ENCODE measurements at places on chromosomes 13 and 19.

GRCh38 chr19:15037586-15037985 is 11.7 kb upstream of the CASP14 start:
- no peak for DNase-seq

GRCh38 chr13:20411638-20412342 is 113.9 kb downstream of the CRYL1 start:
- DNase-seq = no peak

GRCh38 chr13:105573136-105573535 is 962.3 kb downstream of the EFNB2 start:
- no peak for DNase-seq

DNA sequence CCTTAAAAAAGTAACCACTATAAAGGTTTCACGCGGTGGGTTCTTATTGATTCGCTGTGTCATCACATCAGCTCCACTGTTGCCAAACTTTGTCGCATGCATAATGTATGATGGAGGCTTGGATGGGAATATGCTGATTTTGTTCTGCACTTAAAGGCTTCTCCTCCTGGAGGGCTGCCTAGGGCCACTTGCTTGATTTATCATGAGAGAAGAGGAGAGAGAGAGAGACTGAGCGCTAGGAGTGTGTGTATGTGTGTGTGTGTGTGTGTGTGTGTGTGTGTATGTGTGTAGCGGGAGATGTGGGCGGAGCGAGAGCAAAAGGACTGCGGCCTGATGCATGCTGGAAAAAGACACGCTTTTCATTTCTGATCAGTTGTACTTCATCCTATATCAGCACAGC is 30.6 kb downstream of the FGF9 start:
- DNase-seq = no peak
